Substantia nigra (tissue), 51 donors: ENCODE measurements at places on chromosomes 4 and X.

GRCh38 chr4:126097155-126097799 lies 782.5 kb downstream of the FAT4 start:
- no peak for DNase-seq

DNA sequence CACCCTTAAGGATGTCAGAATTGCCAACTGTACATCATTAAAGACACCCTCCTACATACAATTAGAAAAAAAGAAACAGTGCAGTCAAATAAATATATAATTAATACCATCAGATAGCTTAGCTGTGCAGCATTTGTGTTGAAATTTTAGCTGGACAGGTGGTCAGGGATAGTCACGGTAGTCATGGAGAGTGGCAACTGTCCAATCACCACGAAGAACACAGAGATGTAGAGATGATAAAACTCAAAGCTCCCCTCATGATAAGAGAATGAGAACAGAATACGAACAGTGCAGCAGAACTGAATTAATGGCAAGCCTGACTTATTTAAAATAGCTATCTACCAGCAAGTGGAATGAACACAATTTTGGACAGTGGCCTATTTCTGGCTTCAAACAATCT lies 27.2 kb downstream of the SLC39A8 start:
- DNase-seq: no peak

GRCh38 chr4:82930848-82931755 lies 30.6 kb downstream of the THAP9 start:
- no peak for DNase-seq

DNA sequence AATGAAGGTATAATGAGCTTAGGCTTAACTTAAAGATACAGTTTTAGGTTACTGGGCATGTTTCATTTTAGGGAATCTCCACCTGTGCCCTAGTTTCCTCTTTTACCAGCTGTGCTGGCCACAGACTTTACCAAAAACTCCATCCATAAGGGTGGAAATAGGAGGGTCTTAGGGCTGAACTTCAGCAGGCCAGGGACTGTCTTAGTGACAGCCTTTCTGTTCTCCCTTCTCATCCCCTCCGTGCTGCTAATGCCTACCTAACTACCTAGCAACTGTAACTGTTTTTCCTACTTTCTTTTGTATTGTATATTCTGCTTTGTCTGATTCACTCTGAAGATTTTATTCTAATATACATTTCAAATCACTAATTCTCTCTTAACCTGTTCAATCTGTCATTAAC lies 1375.3 kb downstream of the PCDH18 start:
- DNase-seq: no peak

DNA sequence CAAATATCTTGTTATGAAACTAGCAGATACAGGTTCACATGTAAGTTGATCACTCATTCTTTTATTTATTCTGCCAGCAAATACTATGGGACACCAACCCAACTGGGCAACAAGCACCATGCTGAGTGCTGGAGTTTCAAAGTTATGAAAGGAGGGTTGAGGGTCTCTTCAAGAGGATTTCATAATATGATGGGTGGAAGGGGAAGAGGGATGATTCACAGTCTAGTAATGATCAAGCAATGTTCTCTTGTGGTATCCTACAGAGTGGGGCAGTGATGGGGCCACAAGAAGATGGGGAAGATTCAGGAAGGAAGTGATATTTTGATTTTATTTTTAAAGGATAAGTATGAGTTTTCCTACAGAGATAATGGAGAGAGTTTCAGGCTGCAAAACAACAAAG lies 46.2 kb upstream of the TXK start:
- DNase-seq: no peak

DNA sequence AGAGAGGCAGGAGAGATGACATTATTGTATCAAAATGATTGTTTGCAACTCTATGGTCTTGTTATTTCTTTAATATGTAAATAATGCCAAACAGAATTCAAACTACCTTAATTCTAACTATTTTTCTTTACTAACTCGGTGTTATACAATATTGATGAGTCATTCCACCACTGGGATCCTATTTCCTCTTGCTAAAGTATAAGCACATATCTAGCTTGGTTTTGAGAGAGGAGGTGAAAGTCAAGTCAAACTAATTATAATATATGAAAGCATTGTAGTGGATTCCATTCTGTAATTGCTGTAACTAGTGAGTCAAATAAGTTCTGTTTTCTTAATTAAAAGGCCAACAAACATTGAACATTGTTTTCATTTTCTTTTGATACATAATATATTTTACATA lies 837.6 kb downstream of the PDHA2 start:
- no peak for DNase-seq

GRCh38 chr4:92059615-92060014 lies 244.2 kb upstream of the GRID2 start:
- DNase-seq: no peak

DNA sequence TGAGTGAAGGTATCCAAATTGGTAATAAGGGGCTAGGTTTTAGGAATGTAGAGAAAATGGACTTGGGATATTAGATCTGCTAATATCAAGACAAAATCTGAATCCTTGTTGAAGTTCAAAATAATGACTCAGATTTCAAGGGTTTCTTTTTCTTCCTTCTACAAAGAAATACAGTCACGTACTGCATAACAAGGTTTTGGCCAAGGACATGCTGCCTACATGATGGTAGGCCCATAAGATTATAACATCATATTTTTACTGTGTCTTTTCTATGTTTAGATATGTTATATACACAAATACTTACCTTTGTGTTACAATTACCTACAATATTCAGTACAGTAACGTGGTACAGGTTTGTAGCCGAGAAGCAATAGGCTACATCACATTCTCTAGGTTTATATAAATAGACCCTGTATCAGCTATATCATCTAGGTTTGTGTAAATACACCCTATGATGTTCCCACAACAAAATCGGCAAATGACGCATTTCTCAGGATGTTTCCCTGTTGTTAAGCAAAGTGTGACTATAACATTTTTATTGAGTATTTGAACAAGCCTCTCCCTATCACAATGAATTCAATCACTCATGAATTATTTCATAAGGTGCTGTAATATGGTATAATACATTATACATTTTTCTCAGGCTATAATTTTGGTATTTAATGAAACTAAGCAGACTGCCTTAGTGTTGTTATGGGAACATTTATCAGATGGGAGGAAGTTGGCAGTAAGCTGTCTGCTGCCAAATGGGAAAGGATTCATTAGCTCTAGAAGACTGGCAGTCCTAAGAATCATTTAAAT lies 186.3 kb downstream of the PPP3CA start:
- DNase-seq: no peak

- DNase-seq: no peak
Observed at GRCh38 chr4:158255727-158256324, 45.5 kb downstream of the TMEM144 start.

DNA sequence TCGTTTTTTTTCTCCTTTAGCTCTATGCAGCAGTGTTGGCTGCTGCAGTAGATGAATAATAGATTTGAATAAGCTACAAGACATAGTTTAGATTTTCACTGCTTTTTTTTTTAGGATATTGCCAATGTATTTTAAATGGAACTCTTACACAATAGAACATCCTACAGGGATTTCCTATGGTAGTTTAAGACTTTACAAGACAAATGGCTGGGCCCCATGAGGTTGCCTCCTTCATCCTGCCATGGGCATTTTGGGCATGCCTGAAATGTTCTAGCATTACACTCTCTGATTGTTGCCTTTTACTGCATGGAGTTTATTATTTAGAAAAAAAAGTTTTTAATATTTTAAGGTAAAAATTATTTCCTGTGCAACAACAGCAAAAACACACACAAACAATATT lies 74.5 kb downstream of the MID1 start:
- DNase-seq: no peak

GRCh38 chr4:82797405-82798111 lies 1.0 kb downstream of the SCD5 start:
- no peak for DNase-seq

GRCh38 chrX:120697053-120697452 lies 67.2 kb upstream of the C1GALT1C1 start:
- no peak for DNase-seq

GRCh38 chr4:108601106-108601505 lies 19.3 kb upstream of the RPL34 start:
- no peak for DNase-seq

DNA sequence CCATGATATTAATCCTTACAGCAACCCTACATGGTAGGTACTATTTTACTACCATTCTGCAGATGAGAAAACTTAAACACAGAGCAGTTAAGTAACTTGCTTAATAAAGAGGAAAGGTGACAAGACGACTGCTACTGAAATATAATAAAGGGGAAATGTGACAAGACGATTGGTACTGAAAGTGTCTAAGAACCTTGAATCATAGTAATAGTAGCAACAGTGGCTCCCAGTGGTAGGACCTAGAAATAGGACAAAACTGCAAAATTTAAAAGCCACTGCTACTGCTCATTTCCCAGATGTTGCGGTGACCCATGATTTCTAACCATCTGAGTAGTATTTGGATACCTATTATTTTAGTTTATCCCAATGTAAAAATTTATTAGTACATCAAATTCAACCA lies 89.5 kb downstream of the TASL start:
- no peak for DNase-seq

DNA sequence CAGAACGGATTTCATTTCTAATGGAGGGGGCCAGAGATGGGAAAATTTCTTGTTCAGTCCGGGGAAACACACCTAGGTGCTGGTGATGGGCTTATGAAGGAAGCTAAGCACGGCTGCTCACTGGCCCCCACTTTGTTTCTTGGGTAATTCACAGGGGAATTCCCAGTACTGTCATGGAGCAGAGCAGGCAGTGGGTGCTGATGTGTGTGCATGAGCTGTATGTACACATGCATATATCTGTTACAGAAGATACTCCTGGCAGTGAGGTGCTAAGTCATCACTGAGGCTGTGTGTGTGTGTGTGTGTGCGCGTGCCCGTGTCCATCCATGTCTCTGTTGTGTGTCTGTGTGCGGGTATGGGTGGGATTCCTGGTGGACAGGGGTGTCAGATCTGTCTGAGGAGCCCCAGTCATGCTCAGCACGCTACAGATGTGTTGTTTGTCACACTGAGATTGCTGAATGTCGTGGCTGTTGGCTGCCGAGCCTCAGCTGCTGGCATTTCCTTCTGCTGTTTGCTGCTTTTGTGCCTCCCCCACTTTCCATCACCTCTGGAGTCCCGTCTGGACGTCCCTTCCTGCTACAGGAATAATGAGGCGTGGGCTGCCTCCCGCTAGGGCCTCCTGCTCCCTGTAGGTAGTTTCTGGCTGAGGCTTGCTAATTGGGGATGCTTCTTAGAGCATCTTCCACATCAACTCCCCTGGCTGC lies 53.3 kb downstream of the JADE1 start:
- DNase-seq: no peak

- no peak for DNase-seq
Observed at GRCh38 chr4:133186210-133186609, 37.1 kb downstream of the PCDH10 start.

- no peak for DNase-seq
Observed at GRCh38 chrX:84248226-84248625, 60.2 kb upstream of the RPS6KA6 start.

DNA sequence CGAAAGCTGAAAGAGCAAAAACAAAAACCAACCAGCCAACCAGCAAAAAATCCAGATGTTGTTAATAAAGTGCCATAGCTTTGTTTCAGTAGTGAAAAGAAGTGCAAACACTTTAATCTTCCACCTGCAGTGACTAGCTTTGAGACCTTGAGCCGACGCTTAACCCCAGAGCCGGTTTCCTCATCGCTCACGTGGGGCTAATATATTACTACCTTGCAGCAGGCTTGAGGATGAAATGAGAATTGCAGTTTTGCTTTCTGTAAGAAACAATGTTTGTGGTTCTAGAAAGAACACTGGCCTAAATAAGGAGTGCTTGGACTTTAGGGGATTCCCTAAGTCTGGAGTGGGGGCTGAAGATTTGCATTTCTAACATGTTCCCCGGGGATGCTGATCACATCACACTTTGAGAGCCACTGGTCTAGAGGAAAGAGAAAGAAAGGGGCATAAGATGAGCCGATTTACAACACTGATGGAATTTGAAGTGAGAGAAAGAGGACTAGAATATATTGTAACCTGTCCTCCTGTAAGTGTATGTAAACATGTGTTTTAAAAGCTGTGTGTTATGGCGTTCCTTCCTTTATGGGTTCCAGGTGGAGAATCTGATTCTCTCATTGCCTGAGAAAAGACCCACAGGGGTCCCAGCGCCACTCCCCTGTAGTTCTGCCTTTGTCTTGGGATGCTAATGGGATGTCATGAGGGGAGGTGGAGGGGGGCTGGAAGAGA lies 1.4 kb downstream of the FGF2 start:
- no peak for DNase-seq

DNA sequence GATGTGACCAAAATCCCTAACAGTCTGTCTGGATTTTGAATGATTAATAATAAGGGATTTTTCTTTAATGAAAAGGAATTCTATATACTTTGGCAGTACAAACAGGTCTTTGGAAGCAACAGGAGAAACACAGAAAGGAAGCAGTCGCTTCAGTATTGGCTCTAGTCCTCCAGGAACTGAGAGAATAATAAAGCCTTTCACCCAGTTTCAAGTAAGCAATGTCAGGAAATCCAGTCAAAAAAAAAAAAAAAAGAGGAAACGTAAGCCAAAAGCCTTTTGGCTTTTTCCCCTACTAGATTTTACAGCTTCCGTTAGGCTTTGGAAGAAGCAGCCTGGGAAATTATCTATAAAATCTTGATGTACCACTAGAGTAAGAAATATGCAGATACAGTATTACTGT lies 61.7 kb upstream of the HDAC8 start:
- no peak for DNase-seq

DNA sequence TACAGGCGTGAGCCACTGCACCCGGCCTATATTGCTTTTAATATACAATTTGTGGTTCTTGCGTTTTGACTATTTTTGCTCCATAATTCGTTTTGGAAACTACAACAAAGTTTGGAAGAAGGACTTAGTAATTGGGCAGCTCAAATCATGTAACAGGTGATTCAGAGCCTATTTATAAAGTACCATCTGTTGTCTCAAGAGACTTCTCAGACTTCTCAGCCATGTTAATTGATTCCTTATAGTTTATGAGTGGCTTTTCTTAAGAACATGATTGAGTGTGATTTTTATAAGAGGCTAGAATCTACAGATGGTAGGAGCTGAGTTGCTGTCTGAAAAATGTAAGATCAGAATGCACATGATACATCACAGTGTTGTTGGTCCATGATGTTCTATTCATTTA lies 240.2 kb downstream of the ADGRL3 start:
- no peak for DNase-seq

GRCh38 chrX:109344101-109344500 lies 137.8 kb downstream of the GUCY2F start:
- no peak for DNase-seq

GRCh38 chr4:98204236-98204553 lies 57.0 kb upstream of the RAP1GDS1 start:
- DNase-seq: no peak

DNA sequence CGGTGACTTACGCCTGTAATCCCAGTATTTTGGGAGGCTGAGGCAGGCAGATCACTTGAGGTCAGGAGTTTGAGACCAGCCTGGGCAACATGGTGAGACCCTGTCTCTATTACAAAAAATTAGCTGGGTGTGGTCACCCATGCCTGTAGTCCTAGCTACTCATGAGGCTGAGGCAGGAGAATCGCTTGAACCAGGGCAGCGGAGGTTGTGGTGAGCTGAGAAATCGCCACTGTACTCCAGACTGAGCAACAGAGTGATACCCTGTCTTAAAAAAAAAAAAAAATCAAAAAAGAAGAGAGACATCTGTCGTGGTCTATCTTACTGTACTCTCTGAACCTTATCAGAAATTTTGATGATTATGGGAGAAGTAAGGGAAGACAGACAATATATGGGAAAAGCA lies 144.3 kb downstream of the CAMK2D start:
- DNase-seq: no peak
